ENCODE measurements at places on chromosomes 4 and X.
A peak's percentile ranks its signal among the peaks of the same experiment; 100 is the strongest.

DNA sequence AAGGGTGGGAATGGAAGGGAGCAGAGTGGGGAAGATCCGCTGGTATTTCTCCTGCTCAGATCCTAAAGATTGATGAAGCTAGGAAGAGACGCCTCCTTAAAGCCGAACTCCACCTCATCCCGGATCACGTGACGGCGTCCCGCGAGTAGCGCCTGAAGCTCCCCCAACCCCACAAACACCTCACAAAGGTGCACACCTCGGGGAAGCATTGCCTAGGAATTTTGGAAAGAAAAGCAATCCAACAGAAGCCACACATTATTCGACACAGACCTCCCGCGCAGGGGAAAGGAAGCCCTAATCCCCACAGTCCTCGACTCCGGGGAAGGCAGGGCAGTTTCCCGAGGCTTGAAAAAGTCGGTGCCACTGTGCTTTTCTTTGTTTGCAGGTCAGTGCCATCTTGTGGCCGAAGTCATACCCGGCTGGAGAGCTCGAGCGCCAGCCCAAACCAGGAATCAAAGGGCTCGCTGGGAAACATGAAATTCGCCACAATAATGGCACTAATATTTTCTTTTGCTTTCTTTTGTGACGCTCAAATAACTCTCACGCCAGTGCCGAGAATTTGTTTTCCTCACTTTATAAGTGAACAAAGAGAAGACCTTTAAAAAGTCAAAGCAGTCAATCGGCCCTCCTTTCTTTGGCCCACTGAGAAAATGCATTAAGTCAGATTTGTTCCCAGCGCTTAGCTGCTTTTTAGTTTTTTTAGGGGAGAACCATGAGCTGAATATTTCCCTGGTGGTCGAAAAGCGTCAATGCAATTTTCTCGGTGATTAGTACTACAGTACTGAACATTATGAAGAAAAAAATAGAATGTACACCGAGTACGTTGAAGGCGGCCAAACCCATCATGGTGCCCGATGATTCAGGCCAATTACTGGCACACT lies at the start of gene NPY1R:
Gene NPY1R (minus strand): TSS at position 71 of the 881 bp plus-strand sequence. CDS start 6,042 bp downstream, outside the sequence.
- DNase-seq, result peak; percentile 59

GRCh38 chr4:87030755-87031441 lies 96.1 kb downstream of the AFF1 start:
- no peak for DNase-seq

GRCh38 chrX:152927858-152928760 lies 30.2 kb downstream of the ZNF185 start:
- DNase-seq, result no peak

- no peak for DNase-seq
Measured at GRCh38 chr4:142909908-142910307, 63.8 kb upstream of the INPP4B start.

DNA sequence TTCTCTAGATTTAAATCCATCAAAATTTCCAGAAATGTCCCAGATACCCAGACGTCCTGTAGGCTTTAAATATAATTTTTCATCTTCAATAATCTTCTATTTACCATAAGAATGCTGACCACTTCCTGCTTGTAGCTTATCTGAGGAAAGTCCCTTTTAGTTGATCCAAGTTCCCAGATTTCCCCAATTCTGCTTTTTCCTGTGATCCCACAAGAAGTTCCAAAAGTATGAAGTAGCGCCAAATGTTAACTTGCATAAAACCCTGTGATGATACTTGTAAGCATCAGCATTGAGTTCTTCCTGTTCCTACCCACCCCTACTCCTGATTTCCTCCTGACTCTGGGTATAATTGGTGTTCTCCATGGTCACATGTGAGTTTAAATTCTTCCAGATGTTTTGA lies 10.6 kb upstream of the TLR8 start:
- DNase-seq, result peak; percentile 14

- DNase-seq, result no peak
Measured at GRCh38 chr4:79862821-79863220, 210.2 kb downstream of the ANTXR2 start.

DNA sequence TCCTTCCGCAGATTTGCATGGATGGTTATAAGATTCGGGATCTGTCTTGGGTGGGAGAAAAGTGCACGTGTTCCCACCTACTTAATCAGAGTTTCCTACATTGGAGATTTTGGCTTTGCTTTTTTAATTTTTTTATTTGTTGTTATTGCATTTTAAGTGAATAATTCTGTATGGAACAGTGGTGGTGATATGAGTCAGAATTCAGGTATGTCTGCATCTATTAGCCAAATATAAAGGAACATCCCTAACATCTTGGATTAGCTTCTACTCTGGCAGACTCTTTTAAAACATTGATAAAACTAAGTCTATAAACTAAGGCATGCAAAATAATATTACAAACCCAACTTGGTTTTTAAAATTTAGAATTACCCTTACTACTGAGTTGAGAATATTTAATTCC lies 659.8 kb upstream of the EPHA5 start:
- DNase-seq, result no peak

DNA sequence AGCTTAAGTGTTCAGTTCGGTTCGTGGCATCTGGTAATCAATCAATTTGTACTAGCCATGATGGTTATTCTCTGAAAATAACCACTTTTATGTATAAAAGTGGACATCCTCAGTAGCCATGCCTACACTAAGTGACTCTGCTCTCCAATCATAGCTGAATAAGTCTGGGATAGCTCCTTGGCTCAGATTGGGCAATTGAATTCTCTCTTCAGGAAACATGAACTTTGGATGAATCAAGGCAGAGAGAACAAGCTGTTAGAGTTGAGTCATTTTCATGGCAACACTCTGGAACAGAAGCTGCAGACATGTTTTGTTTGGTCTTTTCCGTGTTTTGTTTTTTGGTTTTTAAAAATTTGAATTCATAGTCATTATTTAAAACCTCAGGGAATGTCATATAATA lies 66.8 kb upstream of the TMEM164 start:
- DNase-seq, result no peak

GRCh38 chr4:55173580-55173979 lies 48.2 kb upstream of the KDR start:
- no peak for DNase-seq

DNA sequence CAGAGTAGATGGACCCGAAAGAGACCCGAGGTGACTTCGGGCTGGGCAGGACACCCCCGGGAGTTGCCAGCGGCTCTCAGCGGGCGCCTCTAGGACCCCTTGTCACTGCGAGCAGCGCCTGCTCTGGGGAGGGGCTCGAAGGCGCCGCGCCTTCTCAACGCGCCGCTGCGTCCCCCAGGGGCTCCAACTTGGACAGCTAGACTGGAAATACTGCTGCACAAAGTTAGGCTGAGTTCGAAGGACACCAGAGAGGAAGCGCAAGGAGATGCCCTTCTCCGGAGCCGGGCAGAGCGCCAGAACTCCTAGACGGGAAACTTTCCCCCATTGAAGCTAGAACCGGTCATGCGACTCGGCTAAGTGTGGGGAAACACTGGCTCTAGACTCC lies 493 bp upstream of the KCNIP4 start:
- DNase-seq, result no peak

GRCh38 chrX:40143987-40144386 lies 46.2 kb upstream of the BCOR start:
- DNase-seq, result no peak

DNA sequence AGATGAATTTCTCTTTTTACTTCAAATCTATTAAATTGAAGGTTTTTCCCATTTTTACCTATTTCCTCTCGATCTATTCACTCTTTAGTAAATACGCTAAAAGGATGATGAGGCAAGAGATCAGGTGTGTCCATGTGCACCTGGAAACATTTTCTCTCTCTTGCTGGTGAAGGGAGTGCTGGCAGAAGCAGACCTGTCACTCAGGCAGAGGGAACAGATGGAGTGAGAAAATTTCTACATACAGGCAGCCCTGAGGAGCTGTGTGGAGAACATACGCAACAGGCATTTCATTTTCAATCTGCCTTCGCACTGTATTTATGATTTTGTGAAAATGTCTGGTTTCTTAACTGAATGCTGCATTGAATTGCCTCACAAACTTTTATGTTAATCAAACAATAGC lies 249.5 kb downstream of the GPM6A start:
- DNase-seq, result no peak

GRCh38 chr4:16248605-16249004 lies 22.3 kb upstream of the TAPT1 start:
- DNase-seq, result no peak

DNA sequence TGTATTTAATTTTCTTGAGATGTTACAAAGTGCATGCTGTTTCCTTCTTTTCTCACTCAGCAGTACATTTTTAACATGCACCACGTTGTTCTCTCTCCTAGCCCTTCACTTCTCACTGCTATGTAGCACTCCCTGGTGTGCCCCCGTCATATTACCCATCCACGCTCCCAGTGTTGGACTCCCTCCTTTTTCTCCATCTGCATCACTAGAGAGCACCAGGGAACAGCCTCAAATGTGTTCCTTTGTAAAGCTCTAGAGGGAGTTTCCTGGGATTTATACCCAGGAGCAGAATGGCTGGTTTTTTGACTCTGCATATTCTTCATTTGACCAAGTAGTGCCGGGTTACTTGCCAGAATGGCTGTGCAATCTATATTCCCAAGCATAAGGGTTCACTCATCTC lies 240.3 kb upstream of the ANXA3 start:
- no peak for DNase-seq

DNA sequence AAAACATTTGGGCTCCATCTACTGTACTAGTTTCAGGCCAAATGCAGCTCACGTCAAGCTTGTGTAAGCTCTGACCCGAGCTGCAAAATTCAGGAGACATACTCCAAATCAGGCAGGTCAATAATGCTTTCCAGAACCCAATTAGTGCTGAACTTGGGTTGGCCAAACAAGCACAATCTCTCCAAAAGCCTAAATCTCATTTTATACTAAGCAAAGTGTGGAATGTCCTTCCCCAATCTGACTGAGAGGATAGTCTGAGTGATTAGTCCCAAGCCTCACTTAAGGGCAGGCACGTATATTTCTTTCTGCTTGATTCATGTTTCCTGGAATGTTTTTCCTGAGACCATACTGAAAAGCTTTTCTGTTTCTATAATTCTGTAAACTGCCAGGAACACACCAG lies 79.9 kb downstream of the NKX6-1 start:
- DNase-seq, result no peak

- no peak for DNase-seq
Measured at GRCh38 chr4:105246712-105247111, 100.0 kb downstream of the TET2 start.

DNA sequence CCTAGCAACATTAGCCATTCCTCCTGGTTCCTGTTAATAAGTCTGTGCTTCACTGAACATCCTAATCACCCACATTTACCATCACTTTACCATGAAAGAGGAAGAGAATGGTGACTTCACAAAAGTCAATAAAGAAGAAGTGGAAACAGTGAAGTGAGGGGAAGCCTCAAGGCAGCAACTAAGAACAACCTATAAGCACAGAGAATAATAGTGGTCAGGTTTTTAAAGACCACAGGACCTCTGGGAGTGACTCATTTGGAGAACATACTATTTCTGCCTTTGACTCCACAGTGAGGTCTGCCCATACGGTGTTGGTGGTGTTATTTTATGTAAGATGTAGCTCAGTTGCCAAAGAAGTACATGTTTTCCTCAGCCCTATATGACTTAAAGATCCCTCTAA lies 86.0 kb upstream of the TET2 start:
- peak; percentile 90 for DNase-seq
